ENCODE measurements at places on chromosomes 7 and 10.
A peak's percentile ranks its signal among the peaks of the same experiment; 100 is the strongest.

DNA sequence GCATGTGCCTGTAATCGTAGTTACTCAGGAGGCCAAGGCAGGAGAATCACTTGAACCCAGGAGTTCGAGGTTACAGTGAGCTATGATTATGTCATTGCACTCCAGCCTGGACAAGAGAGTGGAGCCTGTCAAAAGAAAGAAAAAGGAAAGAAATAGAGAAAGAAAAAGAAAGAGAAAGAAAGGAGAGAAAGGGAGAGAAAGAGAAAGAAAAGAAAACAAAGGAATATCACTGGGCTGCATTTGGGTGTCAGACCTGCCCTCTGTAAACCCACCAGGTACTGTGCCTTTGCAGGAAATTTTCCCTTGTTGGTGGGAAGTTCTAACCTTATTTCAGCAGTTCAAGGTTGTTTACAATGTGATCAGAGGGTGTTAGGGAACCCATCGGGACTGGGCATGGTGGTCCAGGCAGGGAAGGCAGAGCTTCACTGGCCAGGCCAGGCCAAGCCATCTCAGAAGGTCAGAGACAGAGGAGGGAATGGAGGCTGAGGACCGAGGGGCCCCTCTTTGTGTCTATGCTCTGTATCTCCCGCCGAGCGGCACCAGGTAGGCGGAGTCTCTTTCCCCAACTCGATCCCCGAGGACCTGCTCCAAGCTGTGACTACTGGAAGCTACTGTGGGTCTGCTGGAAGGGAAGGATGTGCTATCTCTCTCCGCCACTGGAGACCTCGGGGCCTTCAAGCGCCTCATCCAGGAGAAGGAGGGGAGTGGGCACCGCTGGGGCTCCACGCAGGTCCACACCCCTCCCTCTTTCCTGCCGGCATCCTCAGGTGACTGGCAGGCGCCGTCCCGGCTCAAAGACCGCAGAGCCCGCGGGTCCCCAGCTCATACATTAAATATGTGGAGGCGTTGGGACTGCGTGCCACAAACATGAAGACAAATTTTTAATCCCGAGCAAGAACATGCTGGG lies 15.2 kb upstream of the KAZALD1 start:
- peaks cover 26% of the 10 kb centered on the region for H3K4me1 ChIP-seq
- no peak overlapping the region for H3K4me3 ChIP-seq
- DNase-seq: no peak

GRCh38 chr7:79290841-79291497 lies 162.5 kb downstream of the MAGI2 start:
- H3K27me3 ChIP-seq: no peaks in the 10 kb centered on the region
- no peak for DNase-seq
- no peak overlapping the region for H3K27ac ChIP-seq
- H3K4me3 ChIP-seq: no peak overlapping the region
- H3K4me1 ChIP-seq: no peaks in the 10 kb centered on the region

GRCh38 chr10:69332278-69333010 lies 54.1 kb downstream of the HK1 start:
- no peak overlapping the region for H3K4me3 ChIP-seq
- no peak for DNase-seq
- H3K4me1 ChIP-seq: peaks cover 85% of the 10 kb centered on the region
- peak overlapping the region; percentile 68 for H3K27ac ChIP-seq

DNA sequence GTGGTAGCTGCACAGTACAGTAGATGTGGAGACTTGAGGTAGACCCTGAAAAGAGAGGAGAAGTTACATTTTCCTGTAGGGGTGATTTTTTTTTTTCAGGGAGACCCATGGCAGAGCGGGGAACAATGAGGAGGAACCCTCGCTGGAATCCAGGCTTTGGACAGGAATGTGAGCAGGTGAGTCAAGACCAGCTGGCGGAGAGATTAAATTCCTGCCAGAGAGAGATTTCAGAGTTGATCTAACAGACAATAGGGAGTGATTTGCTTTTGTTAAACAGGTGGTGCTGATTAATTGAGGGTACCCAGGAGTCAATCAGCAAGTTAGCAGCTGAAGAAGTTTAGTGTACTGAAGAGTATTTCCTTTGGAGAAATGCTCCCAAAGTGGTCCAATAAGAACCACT lies 41.6 kb upstream of the MINDY3 start:
- no peaks in the 10 kb centered on the region for H3K36me3 ChIP-seq
- no peak overlapping the region for H3K4me3 ChIP-seq
- no peak for DNase-seq
- H3K27ac ChIP-seq: no peak overlapping the region
- no peaks in the 10 kb centered on the region for H3K4me1 ChIP-seq

DNA sequence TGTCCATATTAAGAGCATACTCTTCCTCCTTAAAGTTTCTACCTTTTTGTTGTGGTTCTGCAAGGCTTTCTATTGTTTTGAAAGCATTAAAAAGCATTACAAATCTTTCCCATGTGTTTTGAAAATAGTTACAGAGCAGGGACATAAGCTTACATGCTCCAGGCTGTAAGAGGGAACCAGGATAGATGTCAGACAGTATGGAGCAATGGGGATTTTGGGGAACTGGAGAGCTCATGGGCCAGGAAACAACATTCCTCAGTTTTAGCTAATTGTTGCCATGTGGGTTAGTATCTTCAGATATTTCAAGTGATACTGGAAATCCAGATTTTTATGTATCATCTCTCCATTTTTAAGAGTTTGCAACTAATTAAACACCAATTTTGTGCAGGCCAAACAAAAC lies 3.5 kb downstream of the MDFIC start:
- H3K4me1 ChIP-seq: peaks cover 38% of the 10 kb centered on the region
- no peaks in the 10 kb centered on the region for H3K36me3 ChIP-seq
- no peaks in the 10 kb centered on the region for H3K27me3 ChIP-seq
- peak overlapping the region; percentile 14 for H3K27ac ChIP-seq
- no peak overlapping the region for H3K4me3 ChIP-seq

- no peak overlapping the region for H3K4me3 ChIP-seq
- H3K27ac ChIP-seq: no peak overlapping the region
- H3K4me1 ChIP-seq: no peaks in the 10 kb centered on the region
- H3K36me3 ChIP-seq: peaks cover 5% of the 10 kb centered on the region
These were observed 37.8 kb downstream of the HERPUD2 start for GRCh38 chr7:35657125-35657524.

- H3K36me3 ChIP-seq: no peaks in the 10 kb centered on the region
- H3K4me3 ChIP-seq: peak overlapping the region; percentile 66
- peaks cover 27% of the 10 kb centered on the region for H3K4me1 ChIP-seq
- H3K27ac ChIP-seq: peak overlapping the region; percentile 86
- no peaks in the 10 kb centered on the region for H3K27me3 ChIP-seq
These were observed 52.8 kb downstream of the CPEB3 start for GRCh38 chr10:92238054-92238585.

DNA sequence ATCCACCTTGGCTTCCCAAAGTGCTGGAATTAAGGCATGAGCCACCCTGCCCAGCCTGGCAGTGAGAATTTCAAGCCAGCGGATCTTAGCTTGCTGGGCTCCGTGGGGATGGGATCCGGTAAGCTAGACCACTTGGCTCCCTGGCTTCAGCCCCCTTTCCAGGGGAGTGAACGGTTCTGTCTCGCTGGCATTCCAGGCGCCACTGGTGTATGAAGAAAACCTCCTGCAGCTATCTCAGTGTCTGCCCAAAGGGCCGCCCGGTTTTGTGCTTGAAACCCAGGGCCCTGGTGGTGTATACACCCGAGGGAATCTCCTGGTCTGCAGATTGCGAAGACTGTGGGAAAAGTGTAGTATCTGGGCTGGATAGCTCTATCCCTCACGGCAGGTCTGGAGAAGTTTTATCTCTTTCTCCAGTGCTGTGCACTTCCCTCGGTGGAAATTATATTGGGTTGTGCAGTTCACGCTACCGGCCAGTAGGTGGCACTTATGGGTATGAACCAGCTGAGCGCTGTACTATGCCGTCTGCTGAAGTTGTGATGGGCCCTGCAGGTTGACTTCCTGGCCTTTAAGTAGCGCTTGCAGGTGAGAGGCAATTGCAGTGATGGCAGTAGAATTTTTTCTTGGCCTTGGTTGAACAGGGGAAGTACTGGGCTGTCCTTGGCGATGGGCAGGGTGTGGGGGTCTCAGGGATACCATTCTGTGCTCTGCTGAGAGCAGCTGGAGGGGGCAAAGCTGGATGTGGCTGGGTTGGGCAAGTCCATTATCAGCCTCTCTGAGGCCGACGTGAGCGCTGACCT lies 138.0 kb upstream of the MTPN start:
- DNase-seq: no peak
- H3K4me1 ChIP-seq: no peaks in the 10 kb centered on the region
- H3K27ac ChIP-seq: no peak overlapping the region
- H3K4me3 ChIP-seq: no peak overlapping the region

DNA sequence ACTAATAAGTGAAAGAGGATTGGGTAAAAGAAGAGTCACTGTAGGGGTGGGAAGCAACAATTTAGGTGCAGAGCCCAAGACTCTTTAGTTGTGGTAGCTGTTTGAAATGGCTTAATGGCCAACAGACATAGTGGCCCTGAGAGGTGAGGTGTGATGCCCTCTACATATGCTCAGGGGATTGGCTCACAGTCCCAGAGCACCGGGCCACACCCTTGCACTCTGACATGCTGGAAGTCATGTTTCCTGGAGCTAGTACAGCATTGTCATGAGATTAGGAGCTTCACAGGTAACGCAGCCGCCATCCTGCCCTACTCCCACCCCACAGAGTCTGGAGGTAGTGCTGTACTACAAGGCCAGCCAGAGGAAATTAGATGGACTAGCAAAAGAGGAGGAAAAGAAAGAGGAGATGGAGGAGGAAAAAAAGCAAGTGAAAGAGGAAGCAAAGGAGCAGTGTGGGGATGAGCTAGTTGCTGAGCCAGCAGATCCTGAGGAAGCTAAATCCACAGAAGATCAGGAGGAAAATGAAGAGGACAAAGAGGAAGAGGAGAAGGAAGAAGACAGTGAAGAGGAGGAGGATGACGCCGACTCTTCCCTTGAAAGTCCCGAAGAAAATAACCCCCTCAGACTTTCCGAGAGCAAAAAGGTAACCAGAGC lies 14.8 kb upstream of the FLNC start:
- H3K36me3 ChIP-seq: no peaks in the 10 kb centered on the region
- H3K4me1 ChIP-seq: no peaks in the 10 kb centered on the region
- H3K4me3 ChIP-seq: no peak overlapping the region
- no peak overlapping the region for H3K27ac ChIP-seq
- DNase-seq: no peak
- H3K27me3 ChIP-seq: peaks cover 5% of the 10 kb centered on the region

DNA sequence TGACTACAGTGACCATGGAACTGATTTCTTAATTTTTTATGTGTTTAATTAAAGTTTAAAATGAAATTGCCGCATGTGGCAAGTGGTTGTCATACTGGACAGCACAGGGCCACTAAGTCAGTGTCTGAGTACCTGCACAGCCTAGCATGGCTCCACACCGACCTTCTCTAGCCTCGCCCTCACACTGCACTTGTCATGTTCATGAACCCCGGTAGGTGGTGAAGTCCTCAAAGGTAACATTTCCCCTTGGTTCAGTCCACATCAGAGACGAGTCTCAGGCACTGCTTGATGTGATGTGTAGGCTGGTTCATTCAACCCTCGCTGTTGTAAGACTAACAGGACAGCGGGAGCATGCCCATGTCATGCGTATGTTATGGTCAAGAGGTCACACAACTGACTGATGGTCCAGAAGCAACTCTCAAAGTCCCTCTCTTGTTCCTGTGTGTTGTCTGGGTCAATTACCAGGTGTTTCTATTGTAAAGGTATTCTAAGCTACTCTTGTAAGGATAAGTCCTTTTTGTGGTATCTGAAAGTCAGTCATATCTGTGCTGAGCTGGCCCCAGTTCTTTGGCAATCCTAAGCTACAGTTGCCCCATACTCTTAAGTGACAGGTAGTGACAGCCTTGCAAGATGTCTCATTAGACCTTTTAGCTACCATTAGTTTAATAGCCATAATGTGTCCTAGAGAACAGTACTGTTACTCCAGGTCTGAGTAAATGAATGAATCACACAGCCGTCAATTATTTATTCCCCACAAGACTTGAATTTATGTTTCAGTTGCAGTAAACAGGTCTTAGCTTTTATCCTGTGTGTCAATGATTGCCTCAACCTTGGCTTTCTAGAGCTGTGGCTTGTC lies 32.9 kb upstream of the ZC3HAV1L start:
- no peaks in the 10 kb centered on the region for H3K27me3 ChIP-seq
- H3K4me3 ChIP-seq: no peak overlapping the region
- no peak for DNase-seq
- no peak overlapping the region for H3K27ac ChIP-seq
- H3K36me3 ChIP-seq: peaks cover 100% of the 10 kb centered on the region

- DNase-seq: no peak
- no peaks in the 10 kb centered on the region for H3K4me1 ChIP-seq
- no peaks in the 10 kb centered on the region for H3K36me3 ChIP-seq
- H3K4me3 ChIP-seq: no peak overlapping the region
These were observed 15.0 kb upstream of the ARMC3 start for GRCh38 chr10:22912763-22913384.

DNA sequence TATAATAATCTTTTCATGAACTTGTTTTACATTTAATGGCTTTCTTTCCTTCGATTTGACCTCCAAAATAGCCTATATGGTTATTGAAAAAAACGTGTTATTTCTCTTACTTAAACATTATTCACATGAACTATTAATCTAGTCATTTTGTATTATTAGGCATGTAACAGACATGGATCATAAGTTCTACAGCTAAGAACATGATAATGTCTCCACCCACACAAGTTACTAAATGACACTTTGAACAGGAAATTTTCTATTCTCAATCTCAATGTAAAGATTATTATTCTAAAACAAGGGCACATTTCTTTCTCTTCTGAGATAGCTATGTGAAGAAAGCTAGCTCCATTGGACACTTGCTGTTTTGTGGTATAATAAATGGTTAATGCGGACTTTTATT lies 10.0 kb downstream of the LAMB4 start:
- H3K4me3 ChIP-seq: no peak overlapping the region
- H3K27ac ChIP-seq: no peak overlapping the region
- DNase-seq: no peak

GRCh38 chr7:81111358-81111757 lies 192.5 kb upstream of the SEMA3C start:
- no peak overlapping the region for H3K4me3 ChIP-seq
- H3K27ac ChIP-seq: no peak overlapping the region
- no peaks in the 10 kb centered on the region for H3K36me3 ChIP-seq
- DNase-seq: no peak
- no peaks in the 10 kb centered on the region for H3K4me1 ChIP-seq
- H3K27me3 ChIP-seq: no peaks in the 10 kb centered on the region

All from upper lobe of right lung (tissue), 1 donor.